ENCODE measurements at places on chromosomes 4 and X.

DNA sequence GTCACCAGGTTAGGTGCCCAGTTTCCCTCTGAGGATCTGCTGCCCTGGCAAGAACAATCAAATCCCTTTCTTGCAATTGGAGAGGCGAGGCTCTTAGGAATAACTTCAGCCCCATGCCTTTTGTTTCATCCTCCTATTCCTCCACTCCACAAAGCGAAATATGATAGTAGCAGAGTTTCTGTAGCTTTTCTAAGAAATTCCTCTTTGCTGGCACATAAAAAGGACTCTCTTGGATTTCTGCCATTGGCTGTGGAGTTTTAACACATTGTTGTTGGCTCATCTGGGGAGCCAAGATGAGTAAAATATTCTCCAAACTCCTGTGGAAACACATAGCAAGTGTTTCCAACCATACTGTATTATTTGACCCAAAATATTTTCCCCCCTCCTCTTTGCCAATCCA, 11.0 kb upstream of the ADGRG2 start:
- H3K4me1 ChIP-seq = no peaks in the 10 kb centered on the region
- no peak overlapping the region for H3K4me3 ChIP-seq
- no peaks in the 10 kb centered on the region for H3K27me3 ChIP-seq
- DNase-seq = no peak
- H3K36me3 ChIP-seq = no peaks in the 10 kb centered on the region

GRCh38 chr4:16827794-16828724, 70.4 kb downstream of the LDB2 start:
- no peaks in the 10 kb centered on the region for H3K36me3 ChIP-seq
- no peaks in the 10 kb centered on the region for H3K27me3 ChIP-seq
- H3K27ac ChIP-seq = no peak overlapping the region
- no peak for DNase-seq
- H3K4me1 ChIP-seq = no peaks in the 10 kb centered on the region
- no peak overlapping the region for H3K4me3 ChIP-seq

- H3K27ac ChIP-seq = no peak overlapping the region
- DNase-seq = peak; percentile 65
- H3K4me3 ChIP-seq = no peak overlapping the region
- H3K4me1 ChIP-seq = peaks cover 21% of the 10 kb centered on the region
- no peaks in the 10 kb centered on the region for H3K36me3 ChIP-seq
- peaks cover 27% of the 10 kb centered on the region for H3K27me3 ChIP-seq
Measured at GRCh38 chrX:370244-370962, 16.3 kb downstream of the PPP2R3B start.

- H3K4me3 ChIP-seq = no peak overlapping the region
- no peaks in the 10 kb centered on the region for H3K4me1 ChIP-seq
- H3K36me3 ChIP-seq = no peaks in the 10 kb centered on the region
- no peak for DNase-seq
Measured at GRCh38 chr4:123578276-123579029, 181.9 kb downstream of the SPRY1 start.

DNA sequence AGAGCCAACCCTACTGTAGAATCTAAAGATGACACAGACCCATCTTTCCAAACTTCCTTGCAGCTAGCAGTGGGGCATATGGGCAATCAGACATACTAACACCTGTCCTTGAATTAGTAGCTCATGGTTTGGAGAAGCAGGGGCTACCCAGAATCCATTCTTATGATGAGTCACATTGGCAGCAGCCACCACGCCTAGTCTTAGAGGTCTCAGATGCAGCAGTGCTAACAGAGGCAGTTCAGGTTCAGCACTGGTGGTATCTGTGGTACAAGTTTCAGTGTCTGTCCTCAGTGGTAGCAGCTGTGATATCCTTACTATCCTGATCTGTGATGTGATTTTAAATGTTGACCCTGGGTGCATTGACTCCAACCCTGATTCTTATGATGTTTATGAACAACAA, 68.1 kb downstream of the FRMPD4 start:
- no peaks in the 10 kb centered on the region for H3K36me3 ChIP-seq
- no peak overlapping the region for H3K27ac ChIP-seq
- no peaks in the 10 kb centered on the region for H3K4me1 ChIP-seq
- H3K27me3 ChIP-seq = no peaks in the 10 kb centered on the region
- H3K4me3 ChIP-seq = no peak overlapping the region

DNA sequence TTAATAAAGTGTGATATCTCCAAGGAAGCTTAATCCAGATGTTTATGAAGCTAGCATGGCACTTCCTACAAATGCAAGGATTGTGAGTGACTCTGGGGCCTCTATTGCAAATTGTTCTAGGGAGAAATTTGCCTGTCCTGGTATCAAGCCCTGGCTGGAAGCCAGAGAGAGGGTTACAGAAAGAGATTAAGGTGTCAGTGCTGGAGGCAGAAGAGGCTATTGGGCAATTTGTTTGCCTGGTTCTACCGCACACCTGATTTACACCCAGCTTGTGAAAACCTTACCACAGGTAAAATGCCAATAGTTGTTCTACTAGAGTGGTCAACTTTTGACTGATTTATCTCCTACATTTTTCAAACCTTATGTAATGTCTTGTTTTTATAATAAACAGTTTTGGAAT, 186.7 kb upstream of the FAT1 start:
- no peak for DNase-seq
- no peaks in the 10 kb centered on the region for H3K36me3 ChIP-seq
- no peaks in the 10 kb centered on the region for H3K27me3 ChIP-seq
- H3K27ac ChIP-seq = no peak overlapping the region
- H3K4me1 ChIP-seq = no peaks in the 10 kb centered on the region

DNA sequence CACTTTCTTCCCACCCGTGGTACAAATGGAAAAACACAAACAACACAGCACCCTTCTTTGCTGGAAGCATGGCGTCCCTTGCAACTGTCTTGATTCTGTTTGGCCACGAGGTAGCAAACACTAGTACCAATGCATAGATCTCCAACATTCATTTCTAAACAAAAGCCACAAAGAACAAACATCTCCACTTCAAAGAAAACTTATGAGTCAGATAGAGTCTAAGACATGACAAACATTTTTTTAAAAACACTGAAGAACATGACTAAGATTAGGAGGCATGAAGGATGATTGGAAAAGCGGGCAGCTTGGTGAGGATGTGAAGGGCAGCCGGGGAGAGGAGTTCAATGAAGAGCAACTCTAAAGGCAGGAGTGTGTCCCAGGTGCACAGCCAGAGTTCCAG, 197.6 kb upstream of the FAM9B start:
- H3K4me3 ChIP-seq = no peak overlapping the region
- H3K27ac ChIP-seq = no peak overlapping the region
- H3K4me1 ChIP-seq = no peaks in the 10 kb centered on the region

GRCh38 chr4:38873290-38873944, 5.8 kb downstream of the FAM114A1 start:
- peak overlapping the region; percentile 54 for H3K27ac ChIP-seq
- peaks cover 33% of the 10 kb centered on the region for H3K4me1 ChIP-seq
- no peak overlapping the region for H3K4me3 ChIP-seq

DNA sequence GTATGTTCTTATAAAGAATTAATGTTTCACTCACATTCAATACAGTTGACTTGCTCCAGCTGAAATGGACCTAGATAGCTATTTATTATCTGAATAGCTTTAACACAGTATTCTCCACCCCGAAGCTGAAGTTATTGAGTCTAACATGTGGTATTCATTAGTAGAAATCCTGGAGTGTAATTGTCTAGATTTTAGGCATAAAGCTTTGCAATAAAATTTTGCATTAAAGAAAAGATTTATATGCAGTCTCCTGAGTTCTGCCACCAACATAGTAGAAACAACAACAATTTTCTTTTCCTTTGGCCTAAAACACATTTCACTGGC, 90.2 kb upstream of the DCLK2 start:
- H3K27ac ChIP-seq = no peak overlapping the region
- H3K27me3 ChIP-seq = no peaks in the 10 kb centered on the region
- no peak overlapping the region for H3K4me3 ChIP-seq

- no peak for DNase-seq
- H3K4me1 ChIP-seq = no peaks in the 10 kb centered on the region
- no peaks in the 10 kb centered on the region for H3K36me3 ChIP-seq
- no peak overlapping the region for H3K4me3 ChIP-seq
- no peak overlapping the region for H3K27ac ChIP-seq
Measured at GRCh38 chr4:107818301-107818910, 6.3 kb upstream of the SGMS2 start.

DNA sequence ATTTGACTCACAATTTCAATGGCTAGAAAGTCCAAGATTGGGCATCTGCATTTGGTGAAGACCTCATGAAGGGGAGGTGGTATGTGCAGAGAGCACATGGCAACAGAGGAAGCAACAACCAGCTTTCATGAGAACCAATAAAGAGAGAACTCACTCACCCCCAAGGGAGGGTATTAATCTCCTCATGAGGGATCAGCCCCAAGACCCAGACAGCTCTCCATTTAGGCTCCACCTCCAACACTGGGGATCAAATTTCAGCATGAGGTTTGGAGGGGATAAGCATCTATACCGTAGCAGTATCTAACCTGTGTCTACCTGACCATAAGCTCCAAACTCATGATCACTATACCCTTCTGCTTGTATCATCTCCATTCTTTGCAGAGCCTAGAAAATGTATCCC, 9.3 kb upstream of the TBC1D19 start:
- no peak overlapping the region for H3K4me3 ChIP-seq
- no peaks in the 10 kb centered on the region for H3K27me3 ChIP-seq
- no peaks in the 10 kb centered on the region for H3K4me1 ChIP-seq
- DNase-seq = no peak
- no peak overlapping the region for H3K27ac ChIP-seq

DNA sequence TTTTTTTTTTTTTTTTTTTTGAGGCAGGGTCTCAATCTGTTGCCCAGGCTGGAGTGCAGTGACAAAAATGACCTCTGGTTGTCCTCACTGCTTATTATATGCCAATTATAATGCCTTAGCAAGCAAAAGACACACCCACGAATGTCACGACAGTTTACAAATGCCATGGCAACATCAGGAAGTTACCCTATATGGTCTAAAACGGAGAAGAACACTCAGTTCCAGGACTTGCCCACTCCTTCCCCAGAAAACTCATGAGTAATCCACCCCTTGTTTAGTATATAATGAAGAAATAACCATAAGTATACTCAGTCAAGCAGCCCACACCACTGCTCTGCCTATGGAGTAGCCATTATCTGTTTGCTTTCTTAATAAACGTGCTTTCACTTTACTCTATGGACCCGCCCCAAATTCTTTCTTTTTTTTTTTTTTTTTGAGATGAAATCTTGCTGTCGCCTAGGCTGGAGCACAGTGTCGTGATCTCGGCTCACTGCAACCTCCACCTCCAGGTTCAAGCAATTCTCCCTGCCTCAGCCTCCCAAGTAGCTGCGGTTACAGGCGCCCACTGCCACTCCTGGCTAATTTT, 106.2 kb downstream of the SMIM20 start:
- H3K4me1 ChIP-seq = peaks cover 33% of the 10 kb centered on the region
- H3K27me3 ChIP-seq = no peaks in the 10 kb centered on the region
- H3K27ac ChIP-seq = peak overlapping the region; percentile 77
- H3K4me3 ChIP-seq = no peak overlapping the region
- no peaks in the 10 kb centered on the region for H3K36me3 ChIP-seq
- DNase-seq = no peak

Data from left lung (tissue), 14 donors.